ENCODE measurements at places on chromosomes 11 and 22.
A peak's percentile ranks its signal among the peaks of the same experiment; 100 is the strongest.

DNA sequence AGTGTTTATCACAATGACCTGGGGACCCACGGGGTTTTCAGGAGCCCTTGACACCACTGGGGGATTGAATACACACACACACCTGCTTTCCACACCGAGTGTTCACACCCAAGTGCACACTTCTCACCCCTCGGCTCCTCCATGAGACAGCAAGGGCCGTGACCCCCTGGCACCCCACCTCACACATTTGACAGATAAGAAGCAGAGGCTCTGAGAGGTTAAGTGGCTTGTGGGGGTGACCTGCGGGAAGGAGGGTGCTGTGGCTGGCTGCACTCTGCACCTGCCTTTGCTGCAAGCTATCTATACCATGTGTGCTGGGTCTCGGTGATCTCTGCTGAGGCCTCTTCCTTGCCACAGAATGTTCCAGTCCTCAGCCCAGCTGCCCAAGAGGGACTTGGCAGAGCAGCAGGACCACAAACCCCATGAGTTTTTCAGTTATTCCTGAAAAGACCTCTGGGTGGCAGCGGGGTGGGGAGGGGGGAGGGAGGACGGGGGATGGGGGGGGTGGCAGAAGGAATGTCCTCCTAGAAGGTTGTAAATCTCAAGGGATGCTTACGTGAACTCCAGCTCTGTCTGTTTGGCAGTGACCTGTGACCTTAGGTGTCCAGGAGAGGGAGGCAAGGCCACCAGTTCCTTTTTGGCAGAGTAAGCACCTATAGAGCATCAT is 47.9 kb upstream of the RFPL3 start:
- no peak for DNase-seq

DNA sequence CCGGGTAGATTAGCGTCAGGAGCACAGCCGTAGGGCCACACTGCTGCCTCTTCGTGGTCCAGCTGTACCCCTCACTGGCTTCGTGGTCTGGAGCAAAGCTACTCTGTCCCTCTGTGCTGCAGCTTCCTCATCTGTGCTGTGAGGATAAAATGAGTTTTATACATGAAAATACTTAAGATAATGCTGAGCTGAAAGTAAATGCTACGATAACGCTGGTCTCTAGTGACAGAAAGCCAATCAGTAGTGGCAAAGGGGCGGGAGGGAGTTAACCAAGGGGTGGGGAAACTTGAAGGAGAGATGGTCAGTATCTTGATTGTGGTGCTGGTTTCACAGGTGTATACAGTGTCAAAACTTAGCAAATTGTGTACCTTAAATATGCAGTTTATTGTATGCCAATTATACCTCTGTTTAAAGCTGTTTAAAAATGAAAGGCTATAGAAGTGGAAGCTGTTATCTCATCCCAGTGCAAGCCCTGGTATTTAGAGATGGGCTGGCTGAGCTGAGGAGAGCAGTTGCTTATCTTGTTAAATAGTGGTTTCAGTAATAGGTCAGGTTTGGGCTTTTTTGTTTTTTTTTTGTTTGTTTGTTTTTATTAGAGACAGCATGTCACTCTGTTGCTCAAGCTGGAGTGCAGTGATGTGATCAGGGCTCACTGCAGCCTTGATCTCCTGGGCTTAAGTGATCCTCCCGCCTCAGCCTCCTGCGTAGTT is 36.7 kb downstream of the ACO2 start:
- no peak for DNase-seq

DNA sequence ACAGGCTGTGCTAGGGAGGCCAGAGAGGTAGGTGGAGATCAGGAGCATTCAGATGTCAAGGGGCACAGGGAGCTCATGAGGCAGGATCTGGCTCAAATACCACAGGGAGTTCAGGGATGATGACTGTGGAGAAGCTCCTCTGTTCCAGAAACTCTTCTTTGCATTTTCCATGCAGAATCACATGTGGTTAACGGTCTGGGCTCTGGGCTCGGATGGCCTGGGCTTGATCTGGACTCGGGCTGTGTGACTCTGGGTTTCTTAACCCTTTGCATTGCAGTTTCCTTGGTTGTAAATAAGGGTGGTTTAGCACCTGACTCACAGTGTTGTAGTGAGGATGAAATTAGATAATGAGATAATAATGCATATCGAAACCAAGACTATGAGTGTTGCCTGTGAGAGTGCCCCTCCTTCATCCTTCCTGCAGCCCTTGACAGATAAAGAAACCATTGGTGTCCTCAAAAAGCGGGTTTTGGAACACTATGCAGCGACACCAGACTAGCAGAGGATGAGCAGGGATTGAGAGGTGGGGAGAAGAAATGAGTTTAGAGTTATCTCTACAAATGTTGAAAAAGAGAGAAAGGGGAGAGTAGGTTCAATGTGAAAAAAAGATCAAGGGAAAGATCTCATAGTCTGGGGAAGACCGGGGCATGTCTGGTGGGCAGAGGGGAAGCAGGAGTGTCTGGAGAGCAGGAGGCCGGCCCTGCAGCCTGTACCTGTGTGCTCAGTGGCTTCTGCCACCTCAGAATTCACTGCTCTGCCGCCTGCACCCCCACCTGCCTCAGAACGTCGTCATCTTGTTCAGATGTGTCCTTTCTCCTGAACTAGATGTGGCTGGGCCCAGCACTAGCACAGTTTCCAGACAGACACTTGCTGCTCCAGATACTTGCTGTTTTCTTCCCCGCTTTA is 197.8 kb upstream of the SORL1-AS1 start:
- DNase-seq, result no peak

DNA sequence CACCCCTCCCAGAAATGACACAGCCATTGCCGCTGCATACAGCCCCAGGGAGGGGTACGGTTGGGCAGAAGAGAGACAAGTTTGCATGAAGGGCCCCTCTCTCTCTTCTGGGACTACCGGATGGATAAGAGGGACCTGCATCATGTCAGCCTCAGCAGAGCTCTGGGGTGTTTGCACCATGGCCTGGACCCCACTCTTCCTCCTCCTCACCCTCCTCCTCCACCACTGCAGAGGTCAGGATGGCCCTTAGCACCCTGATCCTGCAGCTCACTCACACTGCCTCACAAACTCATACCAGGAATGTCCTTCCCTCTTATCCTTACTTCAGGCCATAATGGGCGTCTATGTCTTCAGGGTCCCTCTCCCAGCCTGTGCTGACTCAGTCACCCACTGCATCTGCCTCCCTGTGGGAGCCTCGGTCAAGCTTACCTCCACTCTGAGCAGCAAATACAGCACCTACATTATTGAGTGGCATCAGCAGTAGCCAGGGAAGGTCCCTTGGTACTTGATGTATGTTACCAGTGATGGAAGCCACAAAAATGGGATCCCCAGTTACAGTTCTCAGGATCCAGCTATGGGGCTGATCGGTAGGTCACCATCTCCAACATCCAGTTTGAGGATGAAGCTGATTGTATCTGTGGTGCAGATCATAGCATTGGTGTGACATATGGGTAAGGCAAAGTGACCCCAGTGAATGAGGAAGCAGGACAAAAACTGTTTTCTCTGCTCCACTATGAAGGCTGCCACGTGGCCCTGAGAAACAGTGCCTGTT is 62.2 kb upstream of the VPREB1 start:
- no peak for DNase-seq

DNA sequence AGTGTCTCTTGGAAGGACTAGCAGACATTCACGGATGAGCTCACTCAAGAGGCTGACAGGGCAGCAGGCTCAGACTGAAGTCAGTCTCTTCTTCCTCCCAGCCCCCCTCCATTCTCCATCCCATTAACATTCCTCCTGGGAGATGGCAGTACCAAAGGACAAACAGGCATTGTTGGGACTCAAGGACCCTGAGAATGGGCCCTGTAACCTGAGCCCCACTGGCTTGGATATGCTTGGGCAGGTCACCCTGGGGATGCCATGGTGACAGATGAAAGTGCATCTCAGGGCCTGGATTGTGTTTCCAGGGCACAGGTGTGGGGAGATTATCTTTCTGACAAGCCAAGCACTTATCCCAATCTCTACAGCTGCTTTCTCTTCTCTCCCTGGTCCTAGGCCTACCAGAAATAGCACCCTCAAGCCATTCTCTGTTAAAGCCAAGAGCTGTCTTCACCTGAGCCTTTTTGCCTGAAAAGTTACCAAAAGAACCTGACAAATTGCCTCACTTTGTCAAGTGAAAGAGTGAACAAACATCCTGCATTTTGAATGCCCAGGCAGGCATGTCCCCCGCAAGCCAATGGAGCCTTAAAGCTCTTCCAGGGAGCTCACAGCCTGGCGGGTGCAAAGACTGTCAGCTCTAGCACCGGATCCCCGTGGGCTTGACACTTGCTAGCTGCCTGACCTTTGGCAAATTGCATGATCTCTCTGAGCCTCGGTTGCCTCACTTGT is 366.0 kb upstream of the NARS2 start:
- DNase-seq, result no peak

DNA sequence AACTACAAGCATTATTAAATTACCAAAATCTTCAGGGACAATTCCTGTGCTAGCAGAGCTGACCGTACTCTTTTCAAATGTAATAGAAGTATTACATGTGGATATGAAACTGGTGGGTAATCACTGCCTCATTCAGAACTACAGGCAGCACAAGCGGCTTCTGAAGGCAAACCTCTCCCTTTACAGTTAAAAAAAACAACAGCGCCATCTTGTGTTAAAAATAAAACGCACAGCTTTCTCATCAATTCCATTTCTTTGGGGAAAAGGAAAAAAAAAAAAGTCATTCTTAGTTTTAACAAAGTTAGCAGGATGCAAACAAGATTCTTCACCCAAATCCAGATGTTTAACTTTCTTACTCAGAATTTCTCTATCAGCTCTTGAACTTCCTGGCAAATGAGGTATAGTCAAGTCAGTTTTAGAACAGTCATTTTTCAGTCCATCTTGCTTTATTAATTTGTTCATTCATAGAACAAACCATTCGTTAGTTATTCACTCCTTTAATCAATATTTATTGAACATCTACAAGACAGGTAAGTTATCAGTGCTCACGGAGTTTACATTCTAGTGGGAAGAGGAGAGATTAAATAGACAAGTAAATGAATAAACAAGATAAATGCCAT is 331.8 kb upstream of the MPPED2 start:
- no peak for DNase-seq

DNA sequence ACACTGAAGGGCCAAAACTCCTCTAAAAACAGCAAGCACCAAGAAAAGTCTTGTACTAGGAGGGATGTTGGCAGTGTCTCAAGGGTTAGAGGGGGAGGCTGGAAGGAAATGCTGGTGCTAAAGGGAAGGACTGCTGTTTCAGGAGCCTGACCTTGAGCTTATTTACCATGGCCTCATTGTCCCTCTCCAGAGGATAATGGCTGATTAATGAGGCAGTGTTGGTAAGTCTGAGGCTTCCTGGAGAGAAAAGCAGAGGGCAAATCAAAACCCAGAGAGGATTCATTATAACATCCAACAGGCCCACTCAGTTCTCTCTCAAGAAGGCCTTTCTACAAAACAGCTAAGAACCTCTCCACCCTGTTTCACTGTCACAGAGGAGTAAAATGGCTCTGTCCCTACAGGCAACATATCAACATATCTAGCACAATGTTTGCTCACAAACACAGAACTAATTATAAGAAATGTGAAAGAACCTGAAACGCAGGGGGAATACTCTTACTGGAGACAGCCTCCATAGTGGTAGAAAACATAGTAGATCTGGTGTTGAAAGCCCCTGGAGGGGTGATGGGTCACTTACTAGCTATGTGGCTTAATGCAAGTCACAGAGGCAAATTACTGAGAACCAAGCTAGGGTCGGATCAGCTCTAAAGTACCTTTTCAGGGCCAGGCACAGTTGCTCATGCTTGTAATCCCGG is 31.4 kb downstream of the NUMA1 start:
- DNase-seq, result no peak

DNA sequence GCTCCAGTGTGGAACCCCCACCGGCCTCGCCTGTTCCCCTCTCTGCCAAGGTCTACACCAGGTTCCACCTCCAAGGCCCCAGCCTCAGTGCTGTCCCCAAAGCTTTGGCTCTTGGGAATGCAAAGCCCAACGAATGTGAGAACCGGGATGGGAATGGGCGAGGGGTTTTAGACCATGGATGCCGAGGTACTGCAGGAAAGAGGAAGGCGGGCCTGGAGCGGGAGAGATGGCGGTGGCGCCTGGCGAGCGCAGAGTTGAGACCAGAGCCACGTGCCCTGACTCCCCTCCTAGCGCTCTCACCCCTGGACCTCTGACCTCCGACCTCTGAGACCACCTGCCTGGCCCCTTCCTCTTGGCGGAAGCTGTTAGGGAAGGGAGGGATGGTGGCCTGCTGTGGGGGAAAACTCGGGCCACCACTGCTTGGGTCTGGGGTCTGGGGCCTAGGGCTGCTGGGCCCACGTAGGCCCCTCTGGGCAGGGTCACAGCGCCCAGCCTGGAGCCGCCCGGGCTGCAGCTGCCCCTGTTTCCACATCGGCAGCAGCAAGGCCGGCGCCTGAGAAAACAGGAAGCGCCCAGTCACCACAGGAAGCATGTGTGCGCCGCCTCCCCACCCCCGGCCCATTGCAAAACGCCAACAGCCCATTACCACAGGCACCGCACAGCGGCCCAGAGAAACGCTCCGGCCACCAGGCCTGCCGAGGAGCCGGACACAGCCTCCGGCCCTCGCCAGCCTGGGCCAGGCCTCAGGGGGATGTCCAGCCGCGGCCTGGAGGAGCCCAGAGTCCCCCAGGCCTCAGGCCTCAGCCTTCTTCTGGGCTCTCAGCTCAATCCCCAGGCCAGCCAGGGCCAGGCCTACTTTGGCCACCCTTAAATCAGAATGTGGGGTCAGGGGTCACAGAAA is 13.8 kb upstream of the SLC39A13 start:
- peak; percentile 20 for DNase-seq

- no peak for DNase-seq
Measured at GRCh38 chr11:62898027-62898426, 17.3 kb downstream of the SLC3A2 start.

DNA sequence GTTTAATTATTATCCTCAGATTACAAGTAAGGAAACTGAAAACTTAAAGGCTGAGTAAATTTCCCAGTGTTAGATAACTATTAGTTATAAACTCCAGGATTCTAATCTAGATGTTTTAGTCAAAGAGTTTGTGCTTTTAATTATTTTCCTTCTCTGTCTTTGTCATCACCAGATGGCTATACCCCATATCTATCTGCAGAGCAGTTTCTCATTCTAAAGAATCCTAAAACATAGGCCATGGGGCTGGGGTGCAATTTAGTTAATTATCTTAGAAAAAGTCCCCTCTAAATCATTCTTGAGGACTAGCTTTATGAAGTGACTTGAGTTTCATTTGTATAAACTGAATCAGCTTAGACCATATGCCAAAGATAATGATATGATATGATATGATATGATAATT is 556.3 kb upstream of the ANO5 start:
- DNase-seq, result no peak
